ENCODE measurements at places on chromosomes 16 and 17.

GRCh38 chr16:67456391-67457081, 24.4 kb downstream of the ATP6V0D1 start:
- no peak for DNase-seq

DNA sequence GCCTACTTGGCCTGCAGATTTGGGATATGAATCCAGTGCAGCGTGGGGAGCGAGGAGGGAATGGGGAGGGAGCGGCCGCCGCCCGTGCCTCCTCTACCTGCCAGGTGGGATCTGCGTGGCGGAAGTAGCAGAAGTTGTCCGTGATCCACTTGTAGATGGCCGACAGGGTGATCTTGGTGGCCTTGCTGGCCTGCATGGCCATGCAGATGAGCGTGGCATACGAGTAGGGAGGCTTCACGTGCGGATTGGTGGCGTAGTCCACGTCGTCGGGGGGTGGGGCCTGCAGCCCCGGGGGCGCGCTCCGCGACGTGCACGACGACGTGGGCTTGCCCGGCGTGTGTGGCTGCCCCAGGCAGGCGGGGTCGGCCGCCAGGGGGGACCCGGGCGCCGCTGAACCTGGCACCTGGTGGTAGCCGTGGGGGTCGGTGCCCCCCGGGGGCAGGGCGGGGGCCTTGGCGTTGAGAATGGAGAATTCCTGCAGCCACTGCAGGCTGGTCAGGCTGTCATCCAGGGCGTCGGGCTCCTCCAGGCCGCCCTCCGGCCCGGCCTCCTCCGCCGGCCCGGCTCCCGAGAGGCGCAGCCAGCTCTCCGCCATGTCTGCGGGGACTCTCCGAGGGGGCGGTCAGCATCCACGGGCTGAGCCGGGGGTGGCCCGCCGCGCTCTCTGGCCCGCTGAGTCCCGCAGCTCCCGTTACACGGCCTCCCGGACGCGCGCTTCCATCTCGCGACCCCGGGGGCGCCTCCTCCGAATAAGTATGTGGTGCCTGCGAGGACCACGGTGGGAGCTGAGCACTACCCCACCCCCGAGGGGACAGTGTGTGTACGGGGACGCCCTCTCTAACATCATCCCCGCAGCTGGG, 1.0 kb downstream of the FOXJ1 start:
- no peak for DNase-seq

GRCh38 chr16:3131755-3132377, 3.0 kb upstream of the ZNF213 start:
- DNase-seq = no peak

- DNase-seq = no peak
These were observed 82.9 kb downstream of the ZNF778 start for GRCh38 chr16:89300311-89300975.

DNA sequence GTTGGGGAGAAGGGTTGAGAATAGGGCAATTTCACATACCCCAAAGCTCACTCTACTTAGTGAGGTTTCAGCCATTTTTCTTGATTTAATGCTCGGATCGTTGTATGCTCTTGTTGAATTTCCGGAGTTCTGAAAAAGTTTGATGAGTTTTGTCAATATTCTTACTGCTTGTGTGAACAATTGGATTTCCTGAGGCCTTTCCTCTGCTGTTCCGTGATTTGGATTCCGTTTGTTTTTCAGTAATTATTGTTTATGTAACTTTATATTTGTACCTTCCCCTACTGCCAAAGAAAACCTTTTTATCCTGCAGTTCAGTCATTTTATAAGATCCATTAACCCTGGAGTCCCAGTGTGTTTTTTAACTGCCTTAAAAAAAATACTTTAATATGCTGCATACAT, 62.9 kb downstream of the PHKB start:
- DNase-seq = no peak
